H1 (cell line): ENCODE measurements at places on chromosomes 1 and 21.

DNA sequence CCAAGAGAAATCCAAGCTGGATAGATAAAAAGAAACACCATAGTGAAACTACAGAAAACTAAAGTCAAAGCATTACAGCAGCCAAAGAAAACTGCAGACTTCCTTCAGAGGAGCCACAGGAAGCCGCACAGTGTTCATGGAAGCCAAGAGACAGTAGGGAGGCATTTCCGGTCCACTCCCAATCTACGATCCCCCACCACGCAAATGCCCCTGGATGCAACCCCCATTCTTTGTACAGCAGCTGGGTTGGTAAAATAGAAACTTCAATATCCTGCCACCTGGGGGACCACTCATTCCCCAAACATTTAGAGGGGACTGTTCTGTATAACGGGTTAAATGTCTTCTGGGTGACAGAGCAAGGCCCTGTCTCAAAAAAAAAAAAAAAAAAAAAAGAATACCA lies 43.9 kb upstream of the TSPEAR start:
- no peak for DNase-seq

DNA sequence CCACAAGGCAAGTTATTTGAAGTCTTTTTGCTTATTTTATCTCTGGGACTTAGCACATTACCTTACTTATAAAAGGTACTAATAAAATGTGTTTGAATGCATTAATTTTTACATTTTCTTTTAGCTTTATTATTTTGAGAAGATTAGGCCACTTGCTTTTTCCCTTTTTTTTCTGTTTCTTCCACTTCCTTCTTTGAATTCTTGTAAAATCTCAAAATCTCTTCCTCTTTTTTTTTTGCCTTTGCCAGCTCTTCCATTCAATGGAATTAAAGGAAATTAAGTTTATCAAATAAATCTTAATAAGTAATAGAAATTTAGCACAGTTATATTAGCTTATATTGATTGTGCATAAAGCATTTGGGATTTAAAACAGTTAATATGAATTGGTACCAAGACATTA lies 260.9 kb downstream of the SRGAP2C start:
- no peak for DNase-seq

GRCh38 chr1:247496581-247497285 lies 38.8 kb upstream of the OR2B11 start:
- no peak for DNase-seq

DNA sequence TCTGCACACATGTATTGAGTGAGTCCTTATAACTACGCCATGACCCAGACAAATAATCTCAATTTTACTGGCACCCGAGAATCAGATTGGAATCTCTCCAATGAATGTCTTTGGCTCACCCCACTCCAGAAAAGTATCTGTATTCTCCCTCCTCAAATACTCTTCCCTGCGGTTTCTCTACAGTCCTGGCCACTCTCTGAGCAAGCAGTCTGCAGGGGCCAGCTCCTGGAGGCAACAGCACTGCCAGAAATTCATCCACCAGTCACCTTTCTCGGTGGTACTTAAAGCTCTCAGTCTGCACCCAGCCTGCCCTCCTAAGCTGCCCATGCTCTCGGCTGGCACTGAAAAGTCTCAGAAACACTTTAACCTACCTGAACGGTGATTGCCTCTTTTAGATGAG lies 16.1 kb upstream of the LYST start:
- DNase-seq, result no peak

DNA sequence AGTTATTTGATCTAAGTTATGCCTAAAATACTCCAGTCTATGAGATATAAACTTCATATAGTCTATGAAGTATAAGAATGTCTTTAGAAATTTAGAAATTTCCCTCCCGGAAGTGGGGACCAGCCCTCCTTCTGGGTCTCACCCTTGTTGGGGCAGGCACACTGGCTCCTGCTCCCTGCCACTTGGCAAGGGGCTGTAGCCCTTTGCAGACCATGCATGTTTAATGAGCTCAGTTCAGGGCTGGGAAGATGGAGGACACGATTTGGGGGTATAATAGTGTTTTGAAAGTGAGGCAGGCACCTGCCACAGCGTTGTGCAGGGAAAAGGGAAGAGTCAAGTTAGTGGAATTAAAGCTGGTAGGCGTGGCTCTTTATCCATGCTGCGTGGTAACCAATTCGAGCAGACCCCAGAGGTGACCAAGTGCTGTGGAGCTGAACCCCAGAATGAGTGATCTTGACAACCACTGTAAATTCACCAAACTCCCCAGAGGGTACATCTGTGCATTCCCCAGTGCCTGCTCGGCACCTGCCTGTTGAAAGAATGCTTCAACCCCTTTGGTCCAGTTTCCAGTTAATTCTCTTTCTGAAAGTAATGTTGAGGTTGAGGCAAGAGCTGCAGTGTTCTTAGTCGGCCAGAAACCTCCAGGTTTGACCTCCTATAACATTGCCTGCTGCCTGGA lies 79.6 kb downstream of the DOP1B start:
- no peak for DNase-seq
